ENCODE measurements at places on chromosomes 6 and 20.
A peak's percentile ranks its signal among the peaks of the same experiment; 100 is the strongest.

DNA sequence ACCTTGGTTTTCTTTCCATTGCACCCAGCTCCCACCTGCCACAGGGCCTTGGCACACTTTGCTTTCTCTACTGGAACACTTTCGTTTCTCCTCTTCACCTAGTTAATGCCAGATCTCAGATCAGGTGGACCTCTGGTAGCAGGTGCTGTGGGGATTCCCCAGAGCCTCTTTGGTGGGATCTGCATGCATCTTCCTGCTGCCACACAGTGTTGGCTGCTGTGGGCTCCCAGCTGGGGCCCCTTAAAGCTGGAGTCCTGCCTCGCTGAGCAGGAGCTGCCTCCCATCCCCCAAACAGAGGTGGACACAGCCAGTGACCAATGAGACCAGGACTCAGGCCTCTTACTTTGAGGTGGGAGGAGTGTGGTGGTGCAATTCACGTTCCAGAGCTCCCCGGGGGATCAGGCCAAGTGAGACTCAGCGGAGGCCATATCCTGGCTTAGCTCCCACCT lies 28.4 kb downstream of the CEBPB start:
- no peak for DNase-seq

GRCh38 chr6:51684603-51685002 lies 402.8 kb downstream of the PKHD1 start:
- DNase-seq, result no peak

DNA sequence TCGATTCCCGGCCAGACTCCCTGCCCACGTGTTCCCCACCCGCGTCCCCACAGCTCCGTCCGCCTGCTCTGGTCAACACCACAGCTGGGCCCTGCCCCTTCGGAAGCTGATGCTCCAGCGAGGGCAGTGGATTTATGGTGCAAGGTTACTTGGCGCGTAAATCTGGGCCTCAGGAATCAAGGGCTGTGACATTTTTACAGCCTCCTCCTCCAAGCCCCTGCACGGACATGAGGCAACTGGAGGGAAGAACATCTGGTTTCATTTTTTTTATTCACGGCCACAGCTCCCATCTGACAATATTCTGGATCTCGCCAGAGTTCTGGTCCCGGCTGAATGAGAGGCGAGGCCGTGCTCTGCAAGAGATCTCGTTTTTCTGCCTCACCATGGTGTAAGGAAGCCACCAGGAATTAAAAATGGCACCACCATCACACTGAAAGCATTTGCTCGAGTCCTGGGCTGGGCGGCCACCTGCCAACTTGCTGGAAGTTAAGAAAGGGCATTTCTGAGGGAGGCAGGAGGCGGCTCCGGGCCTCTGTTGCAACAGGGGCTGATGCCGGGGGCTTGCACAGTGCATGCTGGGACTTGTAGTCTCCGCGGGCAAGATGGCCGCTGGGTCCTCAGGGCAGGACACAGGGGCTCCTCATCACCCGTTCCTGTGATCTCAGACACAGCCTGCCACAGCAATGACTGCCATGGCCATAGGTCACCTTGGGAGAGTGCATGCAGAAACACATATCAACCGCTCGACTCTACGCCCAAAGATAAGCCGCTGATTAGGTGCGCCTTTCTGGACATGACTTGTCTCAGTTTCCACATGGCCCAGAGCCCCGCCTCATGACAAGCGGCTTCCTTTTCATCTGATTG lies 148.5 kb downstream of the LY86 start:
- DNase-seq, result no peak

DNA sequence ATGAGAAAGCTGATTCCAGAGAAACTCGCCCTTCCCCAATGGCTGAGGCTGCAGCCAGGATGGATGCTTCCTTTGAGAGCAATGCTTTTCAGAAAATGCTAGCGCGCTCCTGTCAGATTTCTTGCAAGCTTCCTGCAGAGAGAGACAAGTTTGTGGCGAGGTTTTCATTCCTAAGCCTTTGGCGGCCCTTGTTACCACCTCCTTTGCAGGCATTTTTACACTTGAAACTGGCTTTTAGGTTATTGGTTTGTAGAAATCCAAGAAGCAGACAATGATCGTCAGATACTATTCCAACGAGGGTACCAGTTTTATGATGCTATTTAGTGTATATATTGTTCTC lies 1.1 kb downstream of the FNDC1 start:
- DNase-seq, result no peak

GRCh38 chr6:31397901-31398525 lies 5.4 kb upstream of the MICA start:
- DNase-seq, result no peak

DNA sequence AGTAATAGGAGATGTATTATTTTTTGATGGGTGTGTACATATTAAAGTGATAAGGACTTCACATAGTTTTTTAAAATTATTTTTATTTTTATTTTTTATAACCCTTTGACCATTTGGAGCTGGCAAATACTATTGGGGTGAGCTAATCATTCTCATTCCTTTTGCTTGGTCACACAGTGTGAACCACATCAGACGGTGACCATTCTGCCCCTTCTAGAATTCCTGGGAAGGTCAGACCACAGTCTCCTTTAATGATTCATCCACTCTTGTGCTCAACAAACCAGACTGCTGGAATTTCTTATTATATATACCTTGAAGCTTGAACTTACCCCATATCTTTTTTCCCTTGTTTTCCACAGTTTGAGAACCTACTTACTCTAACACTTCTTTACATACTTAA lies 23.9 kb upstream of the PRL start:
- no peak for DNase-seq

DNA sequence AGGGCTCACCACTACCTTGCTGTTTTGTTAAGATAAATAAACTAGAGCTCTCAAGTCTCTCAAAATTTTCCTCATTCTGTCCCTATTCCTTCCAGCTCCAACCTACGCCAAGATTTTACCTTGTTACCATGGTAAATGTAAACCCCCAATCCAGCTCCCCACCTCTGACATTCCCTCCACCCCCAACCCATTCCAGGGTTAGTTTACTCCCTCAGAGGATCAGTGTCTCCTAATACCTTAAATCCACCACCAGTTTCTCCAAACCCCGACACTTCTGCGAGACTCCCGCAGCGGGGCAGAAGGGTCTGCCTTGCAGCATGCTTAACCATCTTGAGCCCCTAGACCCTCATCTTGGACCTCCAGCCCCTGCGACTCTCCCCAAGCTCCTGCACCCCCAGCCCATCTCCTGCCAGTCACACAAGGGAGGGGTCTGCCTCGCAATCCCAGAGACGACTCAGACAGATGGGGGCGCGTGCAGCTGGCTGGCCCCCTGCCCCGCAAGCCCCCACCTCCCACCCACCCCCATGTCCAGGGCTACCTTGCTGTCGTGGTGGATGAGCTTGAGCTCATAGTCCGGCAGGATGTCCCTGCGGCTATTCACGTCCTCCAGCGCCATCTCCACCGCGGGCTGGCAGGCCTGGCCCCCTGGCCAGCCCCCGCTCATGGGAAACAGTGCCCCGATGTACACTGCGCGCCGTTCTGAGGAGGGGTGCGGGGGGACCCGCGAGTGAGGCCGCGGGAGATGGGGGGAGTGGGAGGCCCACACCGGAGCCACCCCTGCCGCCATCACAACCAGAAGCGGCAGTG lies 5.8 kb downstream of the GABBR1 start:
- no peak for DNase-seq

GRCh38 chr20:53559816-53560215 lies 33.8 kb downstream of the ZNF217 start:
- no peak for DNase-seq

GRCh38 chr20:62641321-62642050 lies 817 bp upstream of the SLCO4A1 start:
- no peak for DNase-seq

GRCh38 chr6:32406857-32407256 lies at the start of gene BTNL2:
BTNL2 (minus strand) TSS chr6:32407181; CDS start chr6:32407123, 58 bp downstream.
- DNase-seq, result no peak

GRCh38 chr6:113859349-113860180 lies 2.4 kb downstream of the MARCKS start:
- DNase-seq, result no peak

- no peak for DNase-seq
These were observed 40.2 kb downstream of the MRPL14 start for GRCh38 chr6:44086931-44087574.

- DNase-seq, result no peak
These were observed 70.6 kb downstream of the SGK1 start for GRCh38 chr6:134247231-134247833.

GRCh38 chr6:46893648-46894047 lies 28.1 kb downstream of the ADGRF5 start:
- DNase-seq, result no peak

DNA sequence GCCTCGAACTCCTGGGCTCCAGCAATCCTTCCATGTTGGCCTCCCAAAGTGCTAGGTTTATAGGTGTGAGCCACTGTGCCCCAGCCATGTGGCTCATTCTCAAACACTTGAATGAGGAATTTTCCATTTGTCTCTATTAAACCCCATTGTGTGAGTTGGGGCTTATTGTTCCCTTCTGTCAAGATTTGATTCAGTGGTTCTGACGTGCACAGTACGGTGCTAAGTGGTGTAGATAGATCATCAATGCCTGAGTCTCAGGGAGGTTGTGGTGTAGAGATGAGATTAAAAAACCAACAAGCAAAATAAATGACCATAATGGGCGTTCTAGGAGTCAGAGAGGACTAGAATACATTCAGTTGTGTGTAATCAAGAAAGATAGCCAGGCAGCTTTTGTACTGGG lies 335.6 kb downstream of the PRL start:
- DNase-seq, result no peak

GRCh38 chr6:25193460-25194171 lies 85.6 kb upstream of the CARMIL1 start:
- peak; percentile 65 for DNase-seq

DNA sequence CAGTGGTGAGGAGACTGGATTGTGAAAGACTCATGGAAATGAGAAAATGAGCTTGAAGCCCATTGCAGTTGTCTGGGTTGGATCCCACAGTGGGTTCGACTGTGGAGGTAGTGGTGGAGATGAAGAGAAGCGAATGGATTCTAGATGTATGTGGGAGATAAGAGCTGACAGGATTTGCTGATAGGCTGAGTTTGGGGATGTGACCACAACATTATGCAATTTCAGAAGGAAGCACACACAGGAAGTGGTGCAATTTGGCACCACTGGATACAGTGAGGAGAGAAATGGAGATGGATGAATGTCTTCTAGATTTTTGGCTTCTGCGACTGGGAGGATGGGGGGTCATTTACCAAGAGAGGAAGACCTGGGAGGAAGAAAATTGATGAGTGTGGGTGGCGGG lies 64.4 kb upstream of the MAFB start:
- DNase-seq, result no peak

DNA sequence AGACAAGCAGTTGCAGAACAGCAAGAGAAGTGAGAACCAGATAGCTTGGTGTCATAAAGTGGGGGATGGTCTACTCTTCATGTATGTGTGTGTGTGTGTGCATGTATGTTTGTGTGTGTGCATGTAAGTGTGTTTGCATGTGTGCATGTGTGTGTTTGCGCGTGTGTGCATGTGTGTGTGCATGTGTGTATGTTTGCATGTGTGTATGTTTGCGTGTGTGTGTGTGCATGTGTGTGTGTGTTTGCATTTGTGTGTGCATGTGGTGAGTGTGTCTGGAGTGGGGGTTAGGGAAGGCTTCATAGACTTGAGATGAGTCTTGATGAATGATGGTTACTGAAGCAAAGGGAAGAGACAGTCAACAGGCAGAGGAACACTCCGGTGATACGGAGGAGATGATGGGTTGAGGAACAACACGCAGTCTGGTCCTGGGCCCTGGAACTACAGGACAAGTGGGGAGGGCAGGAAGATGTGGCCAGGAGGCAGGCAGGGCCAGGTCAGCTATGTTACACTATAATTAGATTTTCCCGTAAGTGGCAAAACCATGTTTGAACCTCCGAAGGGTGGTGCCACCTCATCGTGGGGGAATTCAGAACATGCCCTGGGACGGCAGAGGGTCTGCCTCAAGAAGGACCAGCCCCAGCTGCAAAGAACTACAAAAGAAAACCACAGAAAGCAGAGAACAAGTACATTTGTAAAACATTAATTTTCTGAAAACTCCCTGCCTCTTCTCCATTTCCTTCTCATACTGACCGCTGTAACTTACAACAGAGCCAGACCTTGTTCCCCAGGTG lies 38.7 kb upstream of the PDE10A start:
- no peak for DNase-seq

DNA sequence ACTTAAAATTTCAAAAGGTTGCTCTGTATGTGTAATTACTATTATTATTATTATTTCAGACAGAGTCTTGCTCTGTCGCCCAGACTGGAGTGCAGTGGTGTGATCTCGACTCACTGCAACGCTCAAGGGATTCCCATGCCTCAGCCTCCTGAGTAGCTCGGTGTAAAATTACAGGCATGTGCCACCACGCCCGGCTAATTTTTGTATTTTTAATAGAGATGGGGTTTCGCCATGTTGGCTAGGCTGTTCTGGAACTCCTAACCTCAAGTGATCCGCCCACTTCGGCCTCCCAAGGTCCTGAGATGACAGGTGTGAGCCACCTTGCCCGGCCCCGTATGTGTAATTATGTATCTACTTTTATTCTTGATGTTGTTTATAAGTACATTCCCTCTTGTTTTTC lies 65.3 kb upstream of the ZNF217 start:
- no peak for DNase-seq

DNA sequence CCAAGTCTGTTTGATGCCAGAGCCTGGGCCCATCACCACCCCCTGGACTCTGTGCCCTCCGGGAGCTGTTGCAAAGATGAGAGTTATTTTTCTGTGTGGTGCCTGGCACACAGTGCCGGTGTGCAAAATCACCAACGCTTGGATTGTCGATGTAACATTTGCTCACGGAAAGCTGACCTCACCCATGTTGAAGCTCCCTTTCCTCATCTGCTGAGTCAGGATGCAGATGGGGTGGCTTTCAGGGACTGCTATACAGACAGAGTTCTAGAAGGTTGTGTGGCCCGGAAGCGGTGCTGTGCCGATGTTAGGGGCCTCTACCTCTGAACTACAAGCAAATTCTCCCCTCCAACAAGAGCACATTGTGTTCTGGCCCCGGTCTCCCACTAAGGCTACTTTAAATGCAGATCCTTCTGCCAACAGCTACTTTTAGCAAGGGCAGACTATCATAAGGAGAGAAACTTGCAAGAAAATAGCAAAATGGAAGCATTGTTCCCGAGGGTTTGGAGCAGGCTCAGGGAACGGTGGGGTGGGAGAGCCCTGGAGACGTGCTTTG lies 34.0 kb downstream of the EYA2 start:
- DNase-seq, result no peak

DNA sequence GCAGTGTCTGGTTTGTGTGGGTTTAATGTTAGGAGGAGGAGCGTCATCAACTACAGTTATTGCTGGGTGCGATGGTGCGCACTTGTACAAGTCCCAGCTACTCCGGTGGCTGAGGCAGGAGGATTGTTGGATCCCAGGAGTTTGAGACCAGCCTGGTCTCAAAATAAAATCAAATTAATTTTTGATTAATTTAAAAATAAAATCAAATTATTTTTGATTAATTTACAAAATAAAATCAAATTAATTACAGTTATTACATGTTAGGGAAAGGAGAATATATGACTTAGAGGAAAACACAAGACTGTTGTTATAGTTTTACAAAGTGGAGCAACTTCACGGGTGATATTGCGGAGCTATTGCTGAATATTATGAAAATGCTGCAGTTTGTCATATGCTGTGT lies 34.7 kb upstream of the ADGRF5 start:
- no peak for DNase-seq

- DNase-seq, result no peak
These were observed 31.9 kb upstream of the THEMIS start for GRCh38 chr6:127932708-127933107.
